Left renal pelvis (tissue), 4 donors: ENCODE measurements at places on chromosomes 6 and 20. TPM values are rescaled to one million over a fixed set of nuclear protein-coding genes. Genes with fewer than 3 reads are reported as not detected.

- no peak for DNase-seq
Measured at GRCh38 chr6:150395388-150396009, 26.7 kb downstream of the IYD start.

DNA sequence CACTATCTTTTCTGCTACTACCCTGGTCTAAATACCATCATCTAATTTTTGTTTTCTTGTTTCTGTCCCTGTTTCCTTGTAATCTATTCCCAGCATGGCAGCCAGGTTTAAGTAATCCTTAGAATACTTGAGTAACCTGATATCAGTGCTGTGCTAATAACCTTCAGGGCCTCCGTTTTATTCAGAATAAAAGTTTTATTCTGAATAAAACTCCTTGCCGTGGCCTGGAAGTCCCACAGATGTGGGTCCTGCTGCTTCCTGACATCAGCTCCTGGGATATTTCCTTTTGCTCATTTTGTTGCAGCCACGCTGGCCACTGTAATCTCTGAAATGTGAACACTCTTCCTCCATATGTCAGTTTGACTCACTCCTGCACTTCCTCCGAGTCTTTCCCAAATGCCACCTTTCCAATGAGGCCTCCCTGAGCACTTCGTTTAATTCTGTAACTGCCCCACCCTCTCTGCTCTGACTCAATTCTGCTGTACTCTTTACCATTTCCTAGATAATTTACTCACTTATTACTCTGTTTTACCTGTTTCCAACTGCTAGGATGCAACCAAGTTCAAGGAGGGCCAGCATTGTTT lies 114.0 kb upstream of the FOXA2 start:
- no peak for DNase-seq

GRCh38 chr6:14001329-14002012 lies 76.7 kb downstream of the RNF182 start:
- no peak for DNase-seq

GRCh38 chr6:9437836-9438235 lies 977.0 kb downstream of the TFAP2A start:
- DNase-seq, result no peak

GRCh38 chr6:27980111-27980510 lies 23.1 kb downstream of the OR2B6 start:
- DNase-seq, result no peak

DNA sequence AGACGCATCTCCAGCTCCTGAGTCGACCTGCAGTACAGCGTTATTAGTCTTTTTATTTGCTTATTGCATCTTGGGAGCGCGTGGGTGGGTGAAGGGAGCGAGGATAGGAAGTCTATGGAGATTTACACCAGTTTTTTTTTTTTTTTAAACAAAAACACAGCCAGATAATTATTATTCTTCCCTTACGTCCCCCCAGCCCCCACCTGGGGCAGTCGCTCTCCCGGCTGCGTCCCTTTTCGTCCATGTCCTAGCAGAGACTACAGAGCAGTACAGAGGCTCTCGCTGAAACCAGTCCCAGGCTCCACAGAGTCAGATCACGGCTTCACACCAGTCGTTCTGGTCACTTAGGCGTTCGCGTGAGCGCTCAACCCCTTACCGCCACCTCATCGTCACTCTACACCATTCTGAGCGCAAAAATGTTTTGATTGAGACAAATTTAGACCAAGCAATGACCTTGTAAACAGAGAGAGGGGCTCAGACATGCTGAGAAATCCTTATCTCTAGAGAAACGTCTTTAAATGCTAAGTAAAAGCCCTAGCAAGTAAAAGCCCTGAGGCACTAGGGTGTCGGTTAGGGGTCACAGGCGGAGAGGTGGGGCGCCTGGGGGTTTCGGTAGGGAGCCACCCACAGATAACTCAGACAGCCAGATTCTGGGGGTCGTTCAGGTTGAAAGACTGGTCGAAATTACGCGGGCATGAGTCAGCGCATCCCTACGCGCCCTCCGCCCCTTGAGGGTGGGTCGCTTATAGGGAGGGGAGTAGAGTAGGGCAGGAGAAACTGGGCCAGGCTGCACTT lies 975 bp upstream of the PPT2 start:
- DNase-seq, result no peak

Gene GRM4
- polyA plus RNA-seq, result 0.49 TPM
